ENCODE measurements at places on chromosomes 5 and 9.
A peak's percentile ranks its signal among the peaks of the same experiment; 100 is the strongest.

- DNase-seq, result peak; percentile 71
These were observed 456 bp downstream of the KDM3B start for GRCh38 chr5:138352722-138353559.

- no peak for DNase-seq
These were observed 67.8 kb upstream of the KLF4 start for GRCh38 chr9:107557236-107557990.

- DNase-seq, result no peak
These were observed 33.8 kb upstream of the ALDH1A1 start for GRCh38 chr9:72986522-72987116.

DNA sequence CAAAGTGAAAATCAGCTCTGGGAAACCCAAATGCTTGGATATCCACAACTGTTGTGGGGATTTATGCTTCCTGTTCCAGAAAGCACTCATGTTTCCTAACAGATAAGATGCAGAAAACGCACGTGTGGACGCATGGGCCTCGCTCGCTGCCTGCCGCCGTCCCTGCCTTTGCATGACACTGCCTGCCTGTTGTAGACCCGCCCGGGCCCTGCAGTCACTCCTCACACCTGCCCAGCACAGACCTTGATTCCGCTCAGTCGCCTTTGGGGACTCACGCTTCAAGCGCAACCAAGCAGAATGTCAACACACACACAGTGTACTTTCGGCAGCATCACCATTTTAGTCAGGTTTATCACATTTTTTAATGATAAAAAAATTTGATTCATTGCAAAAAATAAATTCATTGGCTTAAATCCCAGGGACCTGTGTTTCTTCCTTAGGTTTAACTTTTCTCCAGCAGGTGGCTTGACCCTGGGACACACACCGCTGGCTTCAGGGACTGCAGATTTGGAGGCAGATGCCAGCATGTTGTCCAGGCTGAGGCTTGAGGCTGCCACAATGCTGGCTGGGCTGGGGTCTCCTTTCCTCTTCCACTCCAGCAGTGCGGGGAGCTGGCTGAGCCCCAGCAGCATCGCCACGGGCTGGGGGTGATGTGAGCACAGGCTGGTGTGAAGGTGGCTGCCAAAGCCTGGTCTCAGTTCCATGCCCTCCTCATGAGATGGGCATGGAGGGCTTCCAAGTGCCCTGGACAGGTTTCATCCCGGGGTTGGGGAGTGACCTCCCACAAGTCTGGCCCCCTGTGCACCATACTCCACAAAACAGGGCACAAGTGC lies 416.9 kb upstream of the IRX4 start:
- no peak for DNase-seq

- DNase-seq, result no peak
These were observed 36.8 kb downstream of the DAB2IP start for GRCh38 chr9:121688146-121688680.

DNA sequence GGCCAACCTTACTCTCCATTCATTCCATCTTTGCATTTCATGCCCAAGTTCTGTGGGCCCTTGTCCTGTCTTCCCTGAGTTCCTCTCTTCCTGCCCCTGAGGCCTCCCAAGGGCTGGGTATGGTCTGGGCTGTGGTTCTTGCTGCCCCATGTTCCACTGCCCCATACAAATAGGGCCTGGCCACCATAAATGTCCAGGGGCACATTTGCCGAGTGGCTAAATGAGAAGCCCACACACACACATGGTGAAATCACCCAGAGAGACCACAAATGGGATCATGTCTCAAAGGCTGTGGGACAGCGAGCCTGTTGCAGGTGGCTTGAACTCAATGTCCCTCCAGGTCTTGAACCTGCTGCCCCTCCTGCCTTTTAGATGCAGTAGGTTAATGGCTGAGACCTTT lies 1.2 kb downstream of the TIFAB start:
- peak; percentile 19 for DNase-seq

DNA sequence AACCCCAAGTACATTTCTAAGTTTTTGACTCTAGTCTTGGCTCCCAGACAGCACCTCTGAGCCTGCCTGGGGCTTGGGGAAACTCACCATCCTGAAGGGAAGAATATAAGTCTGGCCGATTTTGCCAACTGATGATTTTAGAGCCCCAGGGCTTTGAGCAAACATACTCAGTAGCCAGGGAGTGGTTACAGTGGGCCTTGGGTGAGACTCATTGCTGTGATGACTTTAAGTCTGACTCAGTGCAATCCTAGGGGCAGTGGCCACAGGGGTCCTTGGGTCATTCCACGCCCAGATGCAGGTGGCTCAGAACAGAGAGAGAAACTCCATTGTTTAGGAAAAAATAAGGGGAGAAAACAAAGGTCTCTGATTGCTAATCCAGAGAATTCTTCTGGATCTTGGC lies 312.0 kb upstream of the EDIL3 start:
- DNase-seq, result peak; percentile 79

DNA sequence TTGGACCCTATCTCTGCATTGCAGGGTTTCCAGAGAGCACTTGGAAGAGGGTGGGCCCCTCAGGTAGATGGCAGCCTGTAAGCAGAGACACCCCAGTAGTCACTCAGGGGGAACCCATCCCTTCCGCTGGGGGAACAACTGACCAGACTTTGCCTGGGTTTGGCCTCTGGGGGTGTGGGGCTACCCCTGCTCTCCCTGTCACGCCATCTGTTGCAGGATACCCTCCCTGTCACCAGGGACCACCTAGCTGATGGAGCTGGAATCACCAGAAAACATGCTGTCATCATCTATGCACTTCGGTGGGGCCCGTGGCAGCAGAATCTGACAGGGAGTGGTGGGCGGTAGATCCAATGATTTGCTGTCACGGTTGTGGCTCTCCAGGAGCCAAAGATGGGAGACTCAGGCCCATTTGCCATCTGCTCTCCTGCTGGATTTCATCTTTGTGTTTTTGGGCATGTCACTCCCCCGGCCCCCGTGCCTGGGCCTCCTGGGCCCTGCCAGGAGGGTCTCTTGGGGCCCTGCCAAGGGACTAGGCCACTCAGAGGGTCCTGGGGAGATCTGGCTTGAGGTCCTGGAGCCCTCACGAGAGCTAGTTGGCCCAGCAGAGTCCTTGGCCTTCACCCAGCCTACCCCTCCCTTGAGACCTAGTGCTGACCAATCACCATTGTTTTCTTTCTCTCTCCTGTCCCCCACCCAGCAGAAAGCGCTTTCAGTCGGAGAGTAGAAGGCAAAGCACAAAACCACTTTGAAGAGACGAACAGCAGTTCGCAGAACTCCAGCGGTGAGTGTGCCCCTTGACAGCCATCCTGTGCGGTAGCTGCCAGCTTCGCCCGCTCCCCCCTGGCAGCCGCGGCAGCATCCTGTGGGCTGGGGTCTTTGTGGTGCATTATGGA lies 45.9 kb downstream of the AMBP start:
- no peak for DNase-seq

DNA sequence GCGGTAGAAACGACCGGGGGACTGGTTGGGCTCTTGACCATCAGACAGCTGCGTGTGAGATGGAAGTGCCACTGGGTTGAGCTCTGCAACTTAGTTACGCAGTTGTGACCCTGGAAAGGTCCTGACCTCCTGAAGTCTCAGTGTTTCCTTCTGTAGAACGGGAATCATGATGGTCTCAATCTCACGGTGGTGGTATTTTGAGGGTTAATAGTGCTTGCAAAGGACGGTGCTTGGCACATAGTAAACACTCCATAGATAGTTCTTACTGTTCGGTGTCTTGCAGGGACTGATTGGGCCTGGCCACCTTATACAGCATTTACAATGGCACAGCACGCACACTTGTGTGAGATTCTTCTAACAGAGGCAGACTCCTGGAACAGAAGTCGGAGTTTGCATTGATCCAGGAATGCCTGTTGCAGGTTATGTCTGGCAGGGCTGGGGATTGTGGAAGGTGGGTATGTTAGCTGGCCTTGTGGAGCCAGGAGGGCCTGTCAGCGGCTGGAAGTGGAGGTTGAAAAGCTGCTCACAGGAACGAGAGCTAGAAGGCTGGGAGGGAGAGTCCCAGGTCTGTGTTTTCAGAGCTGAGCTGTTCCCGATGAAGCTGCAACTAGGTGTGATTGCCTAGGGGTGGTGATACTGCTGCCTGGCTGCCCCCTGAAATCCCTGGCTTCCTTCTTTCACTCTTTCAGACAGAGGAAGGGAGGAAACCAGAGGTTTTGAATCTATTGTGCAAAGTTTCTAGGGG lies 962 bp upstream of the TXN start:
- no peak for DNase-seq

DNA sequence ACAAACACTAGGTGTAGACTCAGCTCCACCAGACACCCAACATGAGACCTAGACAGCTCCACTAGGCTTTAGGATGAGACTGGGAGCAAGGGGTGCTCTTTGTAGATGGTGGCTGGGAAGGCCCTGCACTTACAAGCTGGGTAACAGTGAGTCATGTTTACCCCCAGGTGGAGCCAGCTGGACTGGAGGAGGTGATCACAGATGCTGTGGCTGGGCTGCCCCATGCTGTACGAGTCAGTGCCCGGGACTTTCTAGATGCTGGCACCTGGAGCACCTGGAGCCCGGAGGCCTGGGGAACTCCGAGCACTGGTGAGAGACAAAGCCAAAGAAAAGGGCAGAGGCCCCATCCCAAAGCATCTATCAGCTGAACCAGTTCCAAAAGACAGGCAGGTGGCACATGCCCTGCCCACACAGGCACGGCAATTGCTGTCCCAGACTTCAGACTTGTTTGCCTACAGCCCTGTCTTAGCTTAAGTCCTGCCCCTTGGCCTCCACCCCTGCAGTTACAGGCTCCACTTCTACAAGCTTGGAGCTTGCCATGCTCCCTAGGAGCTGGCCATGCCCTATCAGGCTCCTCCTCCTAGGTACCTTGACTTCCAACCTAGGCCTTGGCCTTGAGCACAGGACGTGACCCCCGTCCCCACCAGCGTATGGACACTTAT lies 2.7 kb downstream of the CCL27 start:
- DNase-seq, result no peak

GRCh38 chr5:106584268-106584667 lies 1086.5 kb downstream of the EFNA5 start:
- no peak for DNase-seq

- DNase-seq, result peak; percentile 82
These were observed 99.0 kb upstream of the SLC1A3 start for GRCh38 chr5:36507332-36507952.

DNA sequence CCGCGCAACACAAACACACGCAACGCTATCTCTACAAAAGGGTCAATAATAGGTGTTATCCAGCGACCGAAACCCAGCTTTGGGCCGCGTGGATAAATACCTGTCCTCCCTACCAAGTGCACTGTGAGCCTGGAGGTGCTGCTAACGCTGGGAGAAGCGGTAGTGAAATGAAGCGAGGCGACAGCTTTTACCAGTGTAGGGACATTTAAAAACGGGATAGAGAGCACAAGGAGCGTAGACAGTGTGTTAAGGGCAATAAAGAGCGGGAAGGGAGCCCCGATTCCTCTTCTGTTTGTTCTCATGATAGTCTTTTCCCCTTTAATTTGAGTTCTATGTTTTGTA lies 421 bp upstream of the DEPDC1B start:
- no peak for DNase-seq

GRCh38 chr5:58060996-58061395 lies 398.9 kb downstream of the PLK2 start:
- DNase-seq, result no peak

GRCh38 chr5:149664083-149664482 lies 66.0 kb upstream of the PPARGC1B start:
- DNase-seq, result no peak

DNA sequence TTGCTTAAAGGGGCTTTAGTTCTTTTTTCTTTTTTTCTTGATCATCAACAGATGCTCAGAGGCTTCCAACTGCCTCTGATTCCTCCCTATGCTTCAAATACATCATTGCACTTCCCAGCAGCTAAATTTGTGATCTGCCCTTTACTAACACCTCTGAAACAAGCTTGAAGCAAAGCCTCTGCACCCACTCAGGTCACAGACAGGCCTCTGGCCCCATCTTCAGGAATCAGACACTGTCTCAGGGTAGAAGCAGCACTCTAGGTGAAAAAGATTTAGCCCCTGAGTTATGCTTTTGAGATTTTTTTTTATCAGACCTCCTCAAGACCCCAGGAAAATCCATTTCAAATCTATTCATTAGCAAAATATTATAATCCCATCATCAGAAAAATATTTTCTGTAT lies 91.5 kb downstream of the MAMDC2 start:
- DNase-seq, result no peak

DNA sequence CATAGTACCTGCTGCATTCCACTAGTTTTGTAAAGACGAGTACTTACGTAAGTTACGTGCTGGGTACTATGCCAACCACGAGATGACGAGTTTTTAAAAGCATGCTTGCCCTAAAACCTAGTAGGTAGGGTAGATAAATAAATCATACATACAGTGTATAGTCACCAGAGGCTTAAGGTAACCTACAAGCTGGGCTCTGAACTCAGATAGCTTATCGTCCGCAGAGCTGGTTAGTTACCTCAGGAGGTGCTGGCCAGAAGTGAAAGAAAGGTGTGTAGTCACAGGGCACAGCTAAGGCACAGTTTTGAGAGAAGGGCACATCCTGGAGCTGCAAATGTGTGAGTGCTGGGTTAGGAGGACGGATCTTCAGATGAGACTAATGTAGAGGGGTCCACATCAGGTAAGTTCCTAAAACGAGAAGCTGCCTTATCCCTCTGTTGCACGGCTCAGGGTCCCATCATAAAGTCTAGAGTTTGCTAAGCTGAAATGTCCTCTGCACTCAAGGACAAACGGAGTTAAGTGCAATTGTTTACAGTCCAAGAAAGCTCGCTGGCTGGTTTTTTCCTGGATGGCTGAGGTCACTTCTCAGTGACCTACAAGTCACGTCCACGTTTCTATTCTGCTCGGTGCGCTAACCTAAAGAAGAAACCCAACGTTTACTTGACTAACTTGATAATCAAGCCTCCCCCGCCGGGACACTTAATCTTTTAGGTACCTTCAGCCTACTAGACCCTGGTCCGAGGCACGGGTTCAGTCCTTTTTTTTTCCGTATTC lies 1.1 kb upstream of the SNX24 start:
- no peak for DNase-seq

DNA sequence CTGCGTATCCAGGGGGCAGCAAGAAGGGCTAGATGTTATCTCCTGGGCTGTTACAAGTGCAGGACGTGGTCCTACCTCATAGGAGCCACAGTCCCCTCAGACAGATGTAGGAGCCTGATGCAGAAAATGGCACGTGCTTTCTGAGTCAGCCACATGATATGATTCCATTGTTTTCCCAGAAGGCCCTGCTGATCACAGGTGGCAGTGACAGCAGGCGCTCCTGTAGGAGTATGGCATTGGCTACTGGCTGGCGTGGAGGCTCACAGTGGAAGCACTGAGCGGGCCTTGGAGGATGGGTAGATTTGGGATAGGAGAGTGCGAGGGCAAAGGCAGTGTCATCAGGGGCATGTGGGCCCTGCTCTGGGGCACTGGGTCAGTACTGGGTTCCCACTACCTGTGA lies 21.9 kb downstream of the USP20 start:
- DNase-seq, result no peak

DNA sequence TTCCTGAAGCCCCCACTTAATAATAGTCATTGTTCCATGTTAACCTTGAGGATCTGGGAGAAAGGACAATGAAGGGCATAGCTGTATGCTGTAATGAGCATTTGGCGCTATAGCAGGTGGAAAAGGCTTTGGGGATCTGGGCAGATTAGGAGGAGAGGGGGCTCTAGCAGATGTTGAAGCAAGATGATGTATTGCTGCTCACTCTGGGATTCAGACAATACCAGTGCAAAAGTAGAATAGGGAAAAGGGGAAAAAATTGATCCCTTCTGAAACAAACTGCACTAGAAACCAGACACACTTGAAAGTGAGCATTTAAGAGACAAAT lies 575.3 kb upstream of the MEF2C start:
- no peak for DNase-seq

GRCh38 chr9:127714951-127715469 lies 453 bp downstream of the PTRH1 start:
- DNase-seq, result peak; percentile 63

GRCh38 chr9:120868339-120868675 lies 8.7 kb downstream of the PHF19 start:
- no peak for DNase-seq
